ENCODE measurements at places on chromosomes 12 and 14.

GRCh38 chr12:68495336-68496070 is 115.2 kb upstream of the RAP1B start:
- DNase-seq: no peak

DNA sequence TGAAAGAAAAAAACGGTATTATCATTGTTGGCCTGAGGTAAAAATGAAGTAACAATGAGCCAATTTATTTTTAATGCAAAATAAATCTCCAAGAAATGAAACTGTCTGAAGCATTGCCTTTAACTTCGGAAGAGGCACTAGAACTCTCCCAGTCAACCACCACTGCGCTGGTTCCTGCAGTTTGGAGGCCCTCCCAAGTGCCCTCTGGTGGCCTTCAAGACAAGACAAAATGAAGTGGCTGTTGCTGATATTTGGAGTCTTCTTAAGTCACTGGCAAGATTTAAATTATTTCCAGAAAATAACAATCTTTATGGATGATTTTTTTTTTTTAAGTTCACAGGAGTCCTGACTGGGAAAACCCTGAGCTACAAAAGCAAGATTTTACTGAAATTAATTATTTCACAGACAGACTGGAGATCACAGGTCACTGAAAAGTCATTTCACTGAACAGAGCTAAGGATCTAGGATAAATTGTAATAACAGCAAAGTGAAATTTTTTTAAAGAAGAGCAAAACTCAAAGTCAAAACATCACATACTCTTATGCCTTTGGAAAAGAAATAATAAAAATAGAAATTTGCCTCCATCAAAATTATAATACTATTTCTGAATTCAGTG is 58.2 kb downstream of the DICER1 start:
- DNase-seq: peak; percentile 33

DNA sequence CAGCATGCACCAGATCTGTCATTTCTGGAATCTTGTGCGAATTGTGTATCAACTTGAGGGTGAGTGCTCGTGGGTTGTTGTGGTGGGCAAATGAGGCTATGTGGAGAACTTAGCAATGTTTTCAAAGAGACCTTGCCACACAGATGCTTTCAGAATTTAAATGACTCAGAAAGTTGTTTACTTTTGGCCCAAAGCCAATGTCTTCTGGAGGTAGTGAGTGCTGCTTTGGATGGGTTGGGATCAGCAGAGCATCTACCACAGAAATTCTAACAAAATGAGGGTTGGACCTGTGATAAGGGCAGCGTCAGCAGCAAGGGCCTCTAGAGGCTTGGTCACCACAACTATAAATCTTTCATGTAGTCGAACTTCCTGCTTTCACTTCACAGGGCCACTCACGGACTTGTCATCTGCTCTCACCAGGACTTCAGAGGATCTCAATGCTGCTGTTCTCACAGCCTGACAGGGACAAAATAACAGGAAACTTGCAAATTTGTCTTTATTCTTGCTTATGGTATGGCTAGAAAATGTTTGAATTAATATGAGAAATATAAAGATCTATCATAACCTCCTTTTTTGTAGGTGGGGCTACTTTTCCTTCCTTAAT is 111.4 kb downstream of the DACT1 start:
- DNase-seq: peak; percentile 100

GRCh38 chr14:55556929-55557623 is 22.9 kb upstream of the KTN1 start:
- DNase-seq: peak; percentile 97

DNA sequence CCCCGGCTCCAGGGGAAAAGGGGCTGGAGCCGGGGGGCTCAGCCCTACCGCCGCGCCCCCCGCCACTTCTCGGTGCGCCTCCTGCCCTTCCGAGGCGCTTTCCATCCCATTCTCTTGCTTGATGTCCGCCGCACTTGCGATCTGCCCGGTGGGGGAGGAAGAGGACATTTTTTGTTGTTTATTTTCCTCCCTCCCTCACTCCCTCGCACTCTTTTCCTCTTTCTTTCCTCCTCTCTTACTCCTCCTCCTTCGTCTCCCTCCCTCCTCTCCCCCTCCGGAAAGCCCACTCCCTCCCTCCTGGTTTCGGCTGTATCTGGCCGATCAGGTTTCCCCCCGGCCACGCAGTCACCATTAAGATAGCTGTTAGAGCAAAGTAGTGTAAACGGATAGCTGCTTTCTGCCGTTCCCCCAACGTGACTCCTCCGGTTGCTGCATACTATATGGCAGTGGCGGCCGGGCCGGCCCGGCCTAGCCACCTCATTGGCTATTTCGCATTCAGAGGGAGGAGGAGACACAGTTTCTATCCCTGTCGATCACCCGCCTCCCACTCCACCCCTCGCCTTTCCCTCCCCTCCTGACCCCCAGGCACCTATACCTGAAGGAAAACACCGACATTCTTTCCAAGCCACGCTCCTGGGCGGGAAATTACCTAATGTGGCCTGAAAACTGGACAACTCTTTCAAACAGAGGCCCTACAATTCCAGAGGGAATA is at the start of gene SIX4:
Gene SIX4 (minus strand): TSS at position 445 of the 712 bp plus-strand sequence. CDS start 277 bp downstream, at position 168.
- DNase-seq: peak; percentile 99

GRCh38 chr12:56278905-56279304 is 12.2 kb downstream of the COQ10A start:
- no peak for DNase-seq

DNA sequence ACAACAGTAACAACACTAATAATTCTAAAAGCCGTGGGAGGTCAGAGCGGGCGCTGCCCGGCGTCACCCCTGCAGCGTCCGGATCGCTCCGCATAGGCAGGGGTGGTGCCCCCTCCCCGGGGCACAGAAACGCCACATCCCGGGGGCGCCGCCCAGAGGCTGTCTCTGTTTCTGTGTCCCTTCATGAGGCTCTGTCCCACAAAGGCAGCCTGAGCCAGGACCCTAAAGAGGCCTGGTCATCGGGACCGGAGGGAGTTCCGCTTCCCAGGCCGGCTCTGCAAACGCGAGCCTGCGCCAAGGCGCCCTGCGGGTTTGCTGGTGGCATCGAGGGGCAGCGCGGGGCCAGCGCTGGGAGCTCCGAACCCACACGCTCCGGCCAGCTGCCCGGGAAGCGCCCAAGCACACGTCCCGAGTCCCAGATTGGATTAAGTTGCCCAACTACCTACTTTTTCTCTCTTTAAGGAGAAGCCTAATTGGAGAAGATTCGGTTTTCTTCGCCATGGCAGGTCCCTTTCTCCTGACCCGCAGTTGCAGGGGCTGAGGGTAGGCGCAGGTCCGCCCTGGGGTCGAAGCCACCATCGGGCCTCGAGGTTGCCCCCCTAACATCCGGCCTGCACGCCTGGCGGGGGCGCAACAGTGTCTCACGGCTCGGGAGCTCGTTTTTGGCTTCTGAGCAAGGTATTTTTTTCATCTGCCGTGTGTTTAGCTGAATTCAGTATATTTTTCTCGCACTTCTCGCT is 421.7 kb downstream of the VRK1 start:
- no peak for DNase-seq

DNA sequence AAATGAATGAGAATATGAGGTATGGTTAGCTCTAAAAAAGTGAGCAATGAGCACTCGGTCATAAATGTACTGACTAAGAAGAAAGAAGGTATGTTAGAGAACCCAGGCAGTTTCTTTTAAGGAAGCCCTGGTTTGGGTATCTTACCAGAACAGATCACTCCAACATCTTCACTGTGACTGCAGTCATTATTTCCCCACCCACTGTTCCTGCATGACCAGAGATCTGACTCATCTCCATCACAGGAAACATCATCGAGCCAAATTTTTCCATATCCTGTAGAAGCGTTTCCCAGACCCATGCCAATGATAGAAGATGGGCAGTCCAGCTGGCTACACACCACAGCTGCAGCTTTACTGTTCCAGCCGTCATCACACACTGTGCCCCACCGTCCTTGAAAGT is 48.0 kb downstream of the CD163L1 start:
- DNase-seq: no peak

DNA sequence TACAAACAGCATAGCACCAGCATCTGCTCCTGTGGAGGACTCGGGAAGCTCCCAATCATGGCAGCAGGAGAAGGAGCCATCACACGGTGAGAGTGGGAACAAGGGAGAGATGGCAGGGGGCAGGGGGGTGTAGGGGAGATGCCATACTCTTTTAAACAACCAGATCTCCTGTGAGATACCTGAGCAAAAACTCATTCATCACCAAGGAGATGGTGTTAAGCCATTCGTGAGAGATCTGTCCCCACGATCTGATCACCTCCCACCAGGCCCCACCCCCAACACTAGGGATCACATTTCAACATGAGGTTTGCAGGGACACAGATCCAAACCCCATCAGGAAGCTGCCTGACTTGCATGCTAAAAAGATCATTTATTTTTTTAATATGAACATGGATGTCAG is 499.3 kb downstream of the TMEM132D start:
- DNase-seq: no peak

DNA sequence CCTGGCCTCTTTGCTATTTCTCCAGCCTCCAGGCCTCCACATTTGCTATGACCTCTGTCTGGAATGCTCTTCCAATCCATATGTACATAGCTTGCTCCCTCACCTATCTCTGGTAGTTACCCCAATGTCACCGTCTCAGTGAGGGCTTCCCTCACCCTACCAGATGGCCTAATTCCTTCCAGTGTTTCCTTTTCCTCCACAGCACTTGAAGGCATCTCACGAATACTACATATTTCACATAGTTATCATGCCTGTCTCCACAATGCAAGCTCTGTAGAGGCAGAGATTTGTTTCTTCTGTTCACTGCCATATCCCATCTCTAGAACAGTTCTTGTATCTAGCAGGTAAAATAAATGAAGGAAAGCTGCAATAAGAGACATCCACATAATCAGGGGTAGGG is 21.3 kb upstream of the HSP90B1 start:
- no peak for DNase-seq

DNA sequence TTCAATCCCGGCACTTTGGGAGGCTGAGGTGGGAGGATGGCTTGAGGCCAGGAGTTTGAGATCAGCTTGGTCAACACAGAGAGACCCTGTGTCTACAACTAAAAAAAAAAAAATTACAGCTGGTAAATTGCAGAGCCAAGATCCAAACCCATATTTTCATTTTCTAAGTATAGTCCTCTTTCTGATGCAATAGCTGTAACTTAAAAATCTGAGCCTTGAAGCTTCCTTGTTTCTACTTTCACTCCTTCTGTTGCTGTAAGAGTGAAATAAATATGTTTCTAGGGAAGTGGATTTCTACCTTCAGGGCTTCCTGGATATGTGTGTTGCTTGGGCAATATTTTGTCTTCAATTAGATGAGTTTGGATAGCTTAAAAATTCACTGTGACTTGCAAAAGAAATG is 42.0 kb upstream of the PRICKLE1 start:
- no peak for DNase-seq

DNA sequence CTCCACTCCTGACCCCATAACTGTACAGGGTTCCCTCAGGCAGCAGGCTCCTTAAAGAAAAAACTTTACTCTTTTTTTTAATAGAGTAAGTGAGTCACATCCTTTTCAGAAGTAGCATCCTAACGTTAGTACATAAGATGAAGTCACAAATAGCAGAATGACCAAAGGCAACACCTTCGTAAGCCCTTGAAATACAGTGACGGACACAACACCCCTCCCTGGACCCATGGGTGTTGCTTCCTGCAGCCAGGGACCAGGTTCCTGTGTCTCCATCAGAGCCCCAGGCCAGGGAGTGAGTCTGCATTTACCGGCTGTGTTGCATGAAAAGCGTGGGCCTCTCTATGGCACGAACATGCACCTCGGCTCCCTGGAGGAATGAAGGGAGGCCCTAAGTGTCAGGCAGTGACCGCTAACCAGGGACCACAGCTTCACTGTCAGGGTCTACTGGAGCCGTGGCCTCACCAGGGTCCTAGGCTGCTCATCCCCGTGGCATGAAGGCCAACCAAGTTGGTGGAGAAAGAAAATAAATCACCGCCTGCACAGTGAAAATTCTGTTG is 340.0 kb upstream of the SFSWAP start:
- no peak for DNase-seq

GRCh38 chr12:51147309-51147708 is 25.6 kb downstream of the TFCP2 start:
- no peak for DNase-seq

- DNase-seq: no peak
These were observed 248.7 kb upstream of the EGLN3 start for GRCh38 chr14:34199585-34199984.

DNA sequence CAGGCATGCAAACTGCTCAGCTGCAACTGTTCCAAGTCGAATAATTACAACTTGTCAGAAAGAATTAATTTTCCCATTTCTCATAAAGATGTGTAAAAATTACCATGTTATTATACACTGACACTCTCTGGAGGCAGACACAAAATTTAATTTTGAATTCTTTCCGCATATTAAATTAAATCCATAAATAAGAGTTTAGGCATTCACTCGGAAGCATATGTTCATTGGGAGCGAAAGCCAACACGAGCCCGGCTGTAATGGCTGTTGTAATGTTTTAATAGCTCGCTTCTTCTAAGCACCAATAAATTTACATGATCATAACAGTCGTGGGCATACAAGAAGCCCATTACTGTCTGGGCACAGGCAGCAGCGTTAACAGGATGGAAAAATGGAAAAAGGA is 189.6 kb upstream of the SOX5 start:
- DNase-seq: no peak

DNA sequence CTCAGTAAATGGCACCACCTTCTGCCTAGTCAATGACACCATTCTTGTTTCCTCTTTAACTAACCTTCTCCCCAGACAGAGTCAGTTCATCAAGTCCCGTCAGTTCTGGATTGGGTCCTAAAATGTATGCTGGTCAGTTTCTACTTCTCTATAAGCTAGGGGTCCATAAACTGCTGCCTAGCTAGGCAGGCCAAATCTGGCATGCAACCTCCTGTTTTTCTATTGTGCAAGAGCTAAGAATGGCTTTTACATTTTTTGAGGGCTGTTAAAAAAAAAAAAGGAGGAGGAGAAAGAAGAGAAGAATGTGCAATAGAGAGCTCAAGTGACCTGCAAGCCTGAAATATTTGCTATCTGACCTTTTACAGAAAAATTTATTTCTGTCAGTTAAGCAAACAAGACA is 6.4 kb upstream of the TMED10 start:
- DNase-seq: no peak

GRCh38 chr12:132139912-132140311 is 4.2 kb downstream of the DDX51 start:
- DNase-seq: no peak

- no peak for DNase-seq
These were observed 78.3 kb downstream of the NDUFA12 start for GRCh38 chr12:94925206-94925605.

DNA sequence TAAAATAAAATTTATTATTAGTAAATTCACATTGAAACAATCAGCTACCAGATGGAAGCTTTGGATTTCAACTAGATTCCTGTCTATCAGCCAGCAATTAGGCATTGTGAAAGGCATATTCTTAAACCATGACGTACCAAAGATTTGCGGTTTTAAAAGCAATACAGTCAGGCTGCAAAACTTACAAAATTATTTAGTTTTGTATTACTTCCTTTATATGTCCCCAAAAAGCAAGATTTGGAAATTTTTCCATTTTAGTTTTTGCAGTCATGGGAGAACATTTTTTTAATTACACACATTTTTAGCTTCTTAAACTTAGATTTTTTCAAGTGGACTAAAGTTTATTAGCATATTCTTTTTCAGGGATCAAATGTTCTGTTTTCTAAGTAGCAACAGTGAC is 225.0 kb upstream of the KITLG start:
- DNase-seq: no peak

- DNase-seq: peak; percentile 26
These were observed 35.7 kb downstream of the MRPL42 start for GRCh38 chr12:93502802-93503623.

- DNase-seq: no peak
These were observed 63.3 kb downstream of the ERC1 start for GRCh38 chr12:1054117-1054870.

GRCh38 chr12:132600048-132601032 is 10.0 kb downstream of the LRCOL1 start:
- DNase-seq: peak; percentile 89

- no peak for DNase-seq
These were observed 27.1 kb upstream of the FAM222A start for GRCh38 chr12:109686523-109686922.
